OCI-M1 (cell line): ENCODE measurements at places on chromosomes 5 and 9.

- DNase-seq = no peak
Measured at GRCh38 chr5:5178136-5178535, 38.0 kb downstream of the ADAMTS16 start.

- DNase-seq = no peak
Measured at GRCh38 chr5:10365782-10366181, 12.3 kb downstream of the MARCHF6 start.

GRCh38 chr5:132947671-132948070 lies 15.8 kb downstream of the AFF4 start:
- DNase-seq = no peak

DNA sequence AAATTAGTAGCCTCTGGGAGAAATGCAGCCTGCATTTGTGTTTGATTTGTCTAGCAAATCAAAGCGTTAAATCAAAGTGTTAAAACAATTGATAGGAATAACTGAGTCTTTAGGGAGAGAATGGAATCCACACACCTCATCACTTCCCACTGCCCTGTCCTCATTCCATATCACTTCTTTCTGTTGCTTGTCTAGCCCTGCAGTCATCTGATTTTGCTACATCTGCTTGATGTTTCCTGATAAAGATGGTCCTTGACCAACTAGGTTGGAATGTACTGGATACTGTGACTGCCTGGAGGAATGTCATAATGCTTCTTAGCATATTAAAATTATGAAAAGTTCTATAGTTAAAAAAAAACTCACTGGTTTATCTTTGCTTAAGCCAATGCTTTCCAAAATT lies 119.9 kb downstream of the DOCK2 start:
- no peak for DNase-seq

- no peak for DNase-seq
Measured at GRCh38 chr9:28758971-28759370, 1185.7 kb upstream of the C9orf72 start.

- DNase-seq = no peak
Measured at GRCh38 chr5:139725073-139725830, 70.4 kb upstream of the PSD2 start.

GRCh38 chr9:125886365-125886764 lies 139.2 kb downstream of the PBX3 start:
- DNase-seq = no peak

- no peak for DNase-seq
Measured at GRCh38 chr9:129554649-129555048, 66.3 kb downstream of the C9orf50 start.

- DNase-seq = peak; percentile 62
Measured at GRCh38 chr9:108963459-108964143, 29.4 kb downstream of the ABITRAM start.

- DNase-seq = no peak
Measured at GRCh38 chr9:88266416-88266815, 121.8 kb upstream of the SPIN1 start.

DNA sequence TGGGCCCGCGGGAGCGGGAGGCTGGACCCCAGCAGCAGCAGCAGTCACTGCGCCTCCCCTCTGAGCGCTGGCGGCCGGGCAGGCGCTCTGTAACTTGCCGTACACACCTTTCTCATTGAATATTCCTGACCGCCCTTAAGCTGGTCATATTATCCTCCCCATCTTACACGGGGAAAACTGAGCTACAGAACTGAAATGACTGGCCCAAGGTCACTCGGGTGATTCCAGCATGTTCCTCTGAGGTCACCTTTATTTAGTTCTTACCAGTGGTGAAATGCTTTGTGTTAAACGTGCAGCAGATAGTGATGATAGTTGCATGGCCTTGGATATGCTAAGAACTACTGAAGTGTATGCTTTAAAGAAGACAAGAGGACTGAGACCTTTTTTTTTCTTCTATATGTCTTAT lies 607 bp downstream of the UQCRQ start:
- DNase-seq = no peak

GRCh38 chr5:138082033-138082432 lies 1.8 kb upstream of the WNT8A start:
- DNase-seq = no peak

DNA sequence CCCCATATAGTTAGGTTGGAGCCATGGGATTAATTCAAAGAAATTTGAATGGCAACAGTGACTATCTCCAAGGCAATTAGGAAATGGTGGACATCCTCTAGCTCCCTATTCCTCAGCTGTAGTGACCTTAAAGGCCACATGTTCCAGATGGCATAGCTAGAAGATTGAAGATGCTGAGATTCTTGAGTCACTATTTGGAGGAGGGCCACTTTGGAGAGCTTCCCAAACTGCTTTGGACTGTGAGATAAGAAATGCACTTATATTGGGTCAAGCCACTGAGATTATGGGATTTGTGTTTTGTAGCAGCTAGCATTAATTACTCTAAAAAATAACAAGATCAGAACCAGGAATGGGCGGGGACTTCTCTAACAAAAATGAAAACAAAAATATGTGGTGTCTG lies 636.2 kb upstream of the CCNG1 start:
- DNase-seq = no peak

- DNase-seq = no peak
Measured at GRCh38 chr9:479971-480350, 265.3 kb downstream of the DOCK8 start.

GRCh38 chr9:37706290-37706689 lies 47.3 kb upstream of the TRMT10B start:
- DNase-seq = no peak

- no peak for DNase-seq
Measured at GRCh38 chr5:62643556-62644451, 65.2 kb downstream of the LRRC70 start.

DNA sequence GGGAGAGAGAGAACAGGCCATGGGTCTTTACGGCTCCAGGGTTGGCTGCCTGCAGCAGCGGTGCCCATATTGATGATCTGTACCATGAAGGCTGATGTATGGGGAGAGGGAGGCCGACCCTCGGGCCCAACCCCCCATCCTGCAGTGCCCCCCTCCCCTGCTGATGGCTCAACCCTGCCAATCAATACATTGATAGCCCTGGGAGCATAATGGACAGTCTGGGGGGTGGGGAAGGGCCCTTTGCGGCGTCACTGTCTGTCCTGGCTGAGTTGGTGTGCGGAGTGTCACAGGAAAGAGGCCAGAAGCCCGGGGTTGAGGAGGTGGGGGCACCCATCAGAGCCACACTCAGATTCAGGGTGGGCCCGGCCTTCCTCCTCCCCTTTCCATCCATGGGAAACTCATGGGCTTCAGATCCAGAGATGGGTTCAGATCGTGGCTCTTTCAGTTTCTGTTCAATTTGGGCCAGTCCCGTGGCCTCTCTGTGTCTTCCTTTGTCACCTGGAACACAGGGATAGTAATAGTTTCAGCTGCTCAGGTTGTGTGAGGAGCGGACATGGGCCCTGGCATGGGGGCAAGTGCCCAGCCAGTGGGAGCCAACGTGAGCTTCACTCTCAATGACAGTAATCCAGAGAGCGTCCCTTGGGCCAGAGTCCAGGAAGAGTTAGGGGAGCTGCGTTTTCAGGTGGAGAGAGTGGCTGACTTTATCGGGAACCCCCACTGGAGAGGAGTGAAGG lies 9.5 kb downstream of the FGF18 start:
- DNase-seq = no peak

DNA sequence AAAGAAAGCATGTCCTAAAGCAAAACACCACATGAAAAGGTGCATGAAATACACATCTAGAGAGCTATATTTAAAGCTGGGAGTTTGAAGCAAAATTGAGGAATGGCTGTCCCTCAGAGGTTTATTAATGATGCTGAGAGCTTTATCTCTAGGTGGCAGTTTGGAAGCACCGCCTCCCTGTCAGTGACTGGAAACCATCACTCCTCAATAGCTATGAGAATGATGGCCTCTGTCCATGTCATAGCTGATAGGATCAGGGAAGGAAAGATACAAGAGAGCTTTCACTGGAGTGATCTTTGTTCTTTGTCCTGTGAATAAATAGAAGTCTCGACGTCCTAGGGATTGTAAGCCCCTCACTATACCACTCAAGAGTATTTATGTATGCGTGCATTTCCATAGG lies 110.5 kb downstream of the NUDT12 start:
- DNase-seq = no peak

GRCh38 chr5:100902440-100903038 lies 543 bp downstream of the ST8SIA4 start:
- DNase-seq = peak; percentile 69

DNA sequence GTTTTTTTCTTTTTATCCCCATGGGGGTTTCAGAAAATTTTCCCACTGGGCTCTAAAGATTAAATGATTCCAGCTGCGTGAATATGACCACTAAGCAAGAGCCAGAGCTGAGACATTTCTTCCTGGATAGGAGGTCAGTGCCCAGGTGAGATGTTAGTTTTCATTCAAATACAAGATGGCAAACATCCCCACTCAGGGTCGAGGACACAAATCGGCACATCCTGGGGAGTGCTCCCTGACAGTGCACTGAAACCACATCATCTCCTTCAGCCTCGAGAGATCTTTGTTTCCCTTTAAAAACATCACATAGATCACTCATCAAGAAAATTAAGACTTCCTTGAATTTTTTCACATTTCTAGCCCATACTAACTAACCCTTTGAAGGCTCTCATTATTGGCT lies 273.2 kb upstream of the PANK3 start:
- no peak for DNase-seq

DNA sequence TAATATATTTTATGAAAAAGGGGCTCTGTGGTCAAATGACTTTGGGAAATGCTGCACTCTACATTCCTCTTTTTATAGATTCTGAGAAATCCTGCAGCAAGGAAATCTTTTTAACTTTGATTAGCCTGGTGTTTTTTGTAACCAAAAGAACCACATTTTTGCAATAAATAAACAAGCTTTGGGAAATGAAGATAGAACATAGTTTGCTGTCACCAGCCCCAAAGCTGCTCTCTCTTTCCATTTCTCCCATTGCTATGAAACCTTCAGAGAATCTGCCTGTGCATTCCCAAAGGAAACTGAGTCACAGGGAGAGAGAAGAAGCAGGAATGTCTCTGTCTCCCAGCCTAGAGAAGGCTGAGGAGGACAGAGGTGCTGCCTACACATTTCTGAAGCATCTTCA lies 59.0 kb downstream of the COL15A1 start:
- DNase-seq = no peak

GRCh38 chr5:41636605-41637004 lies 126.2 kb upstream of the PLCXD3 start:
- peak; percentile 47 for DNase-seq

GRCh38 chr9:105206821-105207699 lies 37.4 kb upstream of the SLC44A1 start:
- no peak for DNase-seq

- DNase-seq = no peak
Measured at GRCh38 chr5:142152384-142152732, 43.8 kb downstream of the NDFIP1 start.

DNA sequence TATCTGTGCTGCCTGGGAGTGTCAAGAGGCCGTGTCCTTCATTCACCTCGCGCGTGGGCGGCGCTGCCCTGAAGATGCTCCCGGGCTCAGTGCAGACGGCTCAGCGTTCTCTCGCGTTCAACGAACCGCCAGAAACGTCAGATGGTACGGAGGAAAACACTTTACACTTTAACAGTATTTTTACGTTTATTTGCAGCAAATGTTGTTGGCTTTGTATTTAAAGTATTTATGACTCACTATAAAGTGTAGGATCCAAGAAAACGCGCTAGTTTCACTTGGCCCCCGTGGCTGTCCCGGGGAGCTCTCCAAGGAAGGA lies 544 bp upstream of the ERCC6L2 start:
- DNase-seq = peak; percentile 61

DNA sequence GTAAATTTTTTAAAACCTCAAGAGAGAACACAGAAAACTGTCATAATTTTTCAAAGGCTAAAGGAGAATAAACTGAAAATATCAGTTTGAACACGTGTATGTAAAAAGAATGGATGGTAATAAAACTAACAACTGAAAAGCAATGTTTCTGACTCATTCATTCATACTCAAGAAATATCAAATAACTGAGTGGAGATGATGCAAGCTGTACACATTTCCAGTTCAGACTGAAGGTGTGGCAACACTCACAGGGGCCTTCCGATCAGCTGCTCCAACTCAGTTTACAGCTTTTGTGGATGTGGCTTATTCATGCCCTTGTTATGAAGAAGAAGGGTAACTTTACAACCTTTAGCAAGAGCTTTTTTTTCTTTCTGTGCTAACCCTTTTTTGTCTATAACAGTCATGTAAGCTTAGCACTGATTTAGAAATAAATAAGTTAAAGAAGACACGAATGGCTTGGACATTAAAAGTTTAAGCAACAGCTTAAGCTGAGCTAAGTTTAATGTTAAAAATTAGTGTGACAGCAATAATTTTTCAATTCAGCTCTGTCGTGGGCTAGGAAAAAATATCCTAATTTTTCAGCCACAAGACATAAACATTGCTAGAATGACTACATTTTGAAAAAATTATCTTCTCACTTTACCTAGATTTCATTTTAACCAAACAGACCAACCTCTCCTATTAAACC lies 453.5 kb downstream of the RAB3C start:
- peak; percentile 70 for DNase-seq

GRCh38 chr5:168607946-168608345 lies 28.8 kb upstream of the PANK3 start:
- no peak for DNase-seq

DNA sequence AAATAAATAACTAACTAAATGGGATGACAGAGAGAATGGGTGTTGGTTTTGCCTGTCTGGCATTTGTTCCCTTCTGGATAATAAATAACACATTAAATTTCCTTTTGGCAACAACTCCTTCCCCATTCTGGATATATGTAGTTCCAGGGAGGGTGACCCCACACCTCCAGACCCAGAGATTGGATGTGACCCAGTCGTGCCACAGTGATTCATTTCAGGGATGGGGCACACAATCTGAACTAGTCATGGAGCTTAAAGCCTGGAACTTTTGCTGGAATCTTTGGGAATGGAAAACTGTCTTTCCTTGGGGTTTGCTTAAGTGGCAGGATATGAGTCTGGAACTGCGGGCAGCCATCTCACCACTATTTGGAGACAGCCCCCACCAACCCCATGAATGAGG lies 11.3 kb downstream of the KLF9 start:
- no peak for DNase-seq

DNA sequence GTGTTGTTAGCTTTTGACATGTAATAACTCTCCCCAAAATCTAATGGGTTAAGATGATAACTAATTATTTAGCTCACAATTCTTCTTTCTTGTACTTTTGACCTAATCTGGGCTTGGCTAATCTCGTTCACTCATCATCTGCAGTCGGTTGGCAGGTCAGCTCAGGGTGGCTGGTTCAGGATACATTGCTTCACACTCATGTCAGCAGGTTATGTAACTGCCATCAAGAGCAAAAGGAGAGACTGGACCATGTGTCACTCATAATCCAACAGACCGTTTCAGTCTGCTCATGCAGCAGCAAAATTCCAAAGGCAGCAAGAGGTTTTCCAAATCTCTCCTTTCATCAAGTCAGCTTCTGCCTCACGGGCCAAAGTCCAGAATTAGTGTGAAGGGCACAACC lies 998.4 kb upstream of the CTNND2 start:
- DNase-seq = no peak

GRCh38 chr9:6996061-6996854 lies 238.5 kb downstream of the KDM4C start:
- no peak for DNase-seq

DNA sequence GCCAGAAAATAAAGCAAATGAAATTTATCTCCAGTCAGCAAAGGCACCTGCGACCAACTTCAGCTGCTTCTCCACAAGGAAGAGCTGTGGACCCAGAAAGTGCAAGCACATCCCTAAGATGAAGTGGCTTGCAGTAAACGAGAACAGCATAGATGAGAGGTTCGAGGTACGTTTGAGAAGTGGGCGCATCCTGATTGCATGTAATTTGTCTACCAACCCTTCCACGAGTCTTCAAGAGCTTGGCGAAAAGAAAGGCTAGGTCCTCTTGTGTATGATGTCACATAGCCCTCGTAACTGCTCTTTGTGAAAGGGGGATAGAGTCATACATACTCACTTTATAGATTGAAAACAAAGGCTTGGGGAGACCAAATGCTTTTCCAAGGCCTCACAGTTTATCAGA lies 6.0 kb upstream of the LCP2 start:
- no peak for DNase-seq
